ENCODE measurements at places on chromosomes 2 and 18.

DNA sequence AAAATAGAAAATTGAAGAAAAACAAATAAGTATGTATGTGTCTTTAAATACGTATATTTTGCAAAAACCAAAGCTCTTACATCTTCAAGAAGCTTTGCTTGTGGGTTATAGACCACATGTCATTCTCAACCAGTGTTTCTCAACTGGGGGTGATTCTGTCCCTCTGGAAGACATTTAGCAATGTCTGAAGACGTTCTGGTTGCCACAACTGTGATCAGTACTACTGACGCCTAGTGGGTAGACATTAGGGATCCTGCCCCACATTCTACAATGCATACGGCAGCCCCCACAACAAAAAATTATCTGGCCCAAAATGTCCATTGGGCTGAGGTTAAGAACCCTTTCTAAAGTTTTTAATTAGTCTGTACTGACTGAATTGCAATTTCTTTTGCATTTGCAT is 48.4 kb downstream of the UNC50 start:
- no peak for DNase-seq

GRCh38 chr2:12855508-12855907 is 138.8 kb downstream of the TRIB2 start:
- no peak for DNase-seq

DNA sequence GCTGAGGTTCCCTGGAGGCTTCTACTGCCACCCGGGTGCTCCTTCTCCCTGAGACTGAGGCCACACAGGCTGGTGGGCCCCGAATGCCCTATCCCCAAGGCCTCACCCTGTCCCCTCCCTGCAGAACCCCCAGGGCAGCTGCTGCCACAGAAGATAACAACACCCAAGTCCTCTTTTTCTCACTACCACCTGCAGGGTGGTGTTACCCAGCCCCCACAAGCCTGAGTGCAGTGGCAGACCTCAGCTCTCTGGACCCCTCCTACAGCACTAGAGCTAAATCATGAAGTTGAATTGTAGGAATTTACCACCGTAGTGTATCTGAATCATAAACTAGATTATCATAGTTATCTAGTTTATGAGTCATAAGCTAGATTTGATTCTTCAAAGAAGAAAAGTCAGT is 7.3 kb upstream of the CENPA start:
- DNase-seq: no peak

- no peak for DNase-seq
Measured at GRCh38 chr2:96843538-96844268, at the start of gene ANKRD23. TSS of gene ANKRD23 (minus strand) at chr2:96844021. CDS start at chr2:96843992, 29 bp downstream.

DNA sequence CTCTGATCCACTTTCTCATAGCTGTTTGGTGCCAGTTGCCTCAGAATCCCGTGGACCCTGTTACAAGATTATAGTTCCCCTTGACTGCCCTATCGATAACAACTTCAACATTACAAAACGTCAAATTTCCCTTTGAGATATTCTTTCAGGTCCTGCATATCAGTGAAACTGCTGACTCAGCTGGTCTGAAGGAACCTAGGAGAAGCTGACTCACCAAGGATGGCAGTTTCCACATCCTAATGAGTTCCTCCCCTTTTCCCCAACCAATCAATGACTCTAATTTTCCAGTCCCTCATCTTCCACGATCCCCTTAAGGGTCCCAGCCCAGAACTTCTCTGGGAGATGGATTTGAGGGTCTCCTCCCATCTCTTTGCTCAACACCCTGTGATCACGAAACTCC is 27.6 kb upstream of the GNAL start:
- no peak for DNase-seq

DNA sequence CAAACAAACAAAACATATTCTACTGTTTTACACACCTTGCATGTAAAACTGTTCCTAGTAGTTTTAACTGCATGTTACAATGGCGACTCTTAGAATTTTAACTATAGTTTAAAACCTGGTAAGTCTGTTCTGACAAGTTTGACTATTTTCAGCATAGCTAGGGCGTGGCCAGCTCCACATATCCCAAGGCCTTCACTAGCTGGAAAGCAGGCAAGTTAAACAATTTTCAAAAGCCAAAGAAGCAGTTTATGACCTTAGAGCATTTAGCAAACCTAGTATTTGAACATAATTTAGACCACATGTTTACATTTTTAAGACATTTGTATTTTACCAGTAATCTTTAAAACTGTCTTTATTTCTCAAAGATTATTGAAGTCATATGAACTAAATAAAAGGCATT is 402.8 kb upstream of the SYT4 start:
- no peak for DNase-seq

DNA sequence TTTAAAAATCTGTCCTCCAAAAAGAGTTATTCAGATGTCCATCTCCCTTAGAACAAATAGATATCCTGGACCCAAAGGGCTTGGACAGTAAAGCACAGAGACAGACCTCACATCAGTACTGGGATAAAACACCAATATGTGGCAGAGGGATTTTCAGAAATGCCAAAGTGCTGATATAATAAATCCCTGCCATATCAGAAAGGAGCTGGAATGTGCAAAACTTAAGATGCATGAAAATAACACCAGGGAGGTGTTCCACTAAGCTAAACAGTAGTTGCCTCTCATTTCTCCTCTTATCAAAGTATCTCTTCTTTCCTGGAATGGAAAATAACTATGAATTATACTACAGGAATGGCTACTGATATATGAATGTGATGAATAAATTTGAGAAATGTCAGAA is 13.2 kb downstream of the USP40 start:
- no peak for DNase-seq

- no peak for DNase-seq
Measured at GRCh38 chr2:213219816-213220215, 64.4 kb upstream of the SPAG16 start.

DNA sequence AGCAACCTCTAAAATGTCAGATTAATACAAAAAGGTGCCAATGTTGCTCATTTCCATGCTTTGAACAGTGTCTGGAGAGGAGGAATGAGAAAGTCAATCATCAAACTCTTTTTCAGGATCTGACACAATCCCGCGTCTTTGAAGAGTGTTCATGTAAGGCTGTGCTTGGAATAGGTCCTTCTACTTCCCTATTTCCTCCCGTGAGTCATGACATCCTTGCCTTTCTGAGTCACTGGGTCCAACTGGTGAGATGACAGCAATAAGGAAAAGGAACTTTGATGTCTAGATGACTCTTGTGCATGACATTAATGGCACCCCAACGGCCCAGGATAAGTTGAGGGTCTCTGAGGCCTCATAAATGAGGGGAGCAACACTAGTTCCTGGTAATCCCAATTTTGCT is 109.0 kb upstream of the CELF4 start:
- no peak for DNase-seq

GRCh38 chr18:11676386-11676785 is 12.7 kb upstream of the GNAL start:
- DNase-seq: no peak

All from NCI-H524 treated with DMSO at 0.1 percent for 48 hours (cell line).